ENCODE measurements at places on chromosomes 13 and 19.
A peak's percentile ranks its signal among the peaks of the same experiment; 100 is the strongest.

GRCh38 chr13:33554919-33555791, 262.8 kb upstream of the RFC3 start:
- H3K36me3 ChIP-seq: no peaks in the 10 kb centered on the region
- H3K4me1 ChIP-seq: peaks cover 4% of the 10 kb centered on the region
- H3K27ac ChIP-seq: peak overlapping the region; percentile 34
- no peaks in the 10 kb centered on the region for H3K27me3 ChIP-seq
- DNase-seq: no peak

GRCh38 chr19:51480590-51480989, 2.3 kb downstream of the CEACAM18 start:
- no peak overlapping the region for H3K4me3 ChIP-seq
- no peaks in the 10 kb centered on the region for H3K4me1 ChIP-seq
- H3K27ac ChIP-seq: no peak overlapping the region
- no peaks in the 10 kb centered on the region for H3K27me3 ChIP-seq
- H3K36me3 ChIP-seq: no peaks in the 10 kb centered on the region

DNA sequence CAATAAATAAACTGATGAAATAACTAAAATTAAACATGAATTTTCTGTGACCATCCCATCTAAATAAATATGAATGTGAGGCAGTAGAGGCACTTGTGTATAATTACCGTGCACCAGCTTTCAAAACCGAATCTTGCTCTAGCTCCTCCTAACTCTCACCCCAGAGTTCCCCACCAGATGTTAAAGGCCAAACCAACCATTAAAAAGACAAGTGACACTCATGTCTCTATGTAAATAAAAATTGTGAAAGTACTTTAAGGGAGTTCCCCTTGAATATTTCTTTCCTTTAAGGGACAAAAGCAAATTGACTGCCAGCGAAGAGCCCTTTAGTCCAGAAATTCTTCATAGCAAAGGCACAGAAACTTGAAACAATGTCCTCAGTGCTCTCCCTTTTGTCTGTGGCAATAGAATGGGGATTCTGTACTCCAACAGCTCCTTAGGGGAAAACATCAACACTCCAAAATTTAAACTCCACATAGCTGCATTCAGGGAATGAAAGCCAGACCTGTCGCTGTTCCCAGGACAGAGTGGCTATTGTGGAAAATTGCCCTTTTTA, 101.7 kb upstream of the SOX21 start:
- H3K4me3 ChIP-seq: no peak overlapping the region
- H3K27me3 ChIP-seq: no peaks in the 10 kb centered on the region
- no peaks in the 10 kb centered on the region for H3K4me1 ChIP-seq
- no peak overlapping the region for H3K27ac ChIP-seq
- no peak for DNase-seq

DNA sequence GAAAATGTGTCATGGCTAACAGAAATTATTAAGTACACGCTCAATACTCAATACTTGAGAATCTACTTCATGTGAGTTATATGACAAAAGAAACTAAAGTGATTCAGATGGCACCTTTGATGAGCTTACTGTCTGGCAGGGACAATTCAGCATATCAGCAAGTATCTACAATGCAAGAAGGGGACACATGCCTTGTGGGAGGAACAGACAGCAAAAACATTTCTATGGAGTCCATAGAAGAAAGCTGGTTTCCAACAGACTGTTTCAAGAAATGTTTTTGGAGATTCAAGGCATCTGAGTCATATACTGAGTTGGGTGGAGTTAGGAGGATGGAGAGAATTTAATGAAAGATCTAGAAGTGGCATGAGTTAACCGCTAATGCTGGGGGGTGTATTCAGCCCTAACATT, 54.7 kb downstream of the MBNL2 start:
- H3K4me3 ChIP-seq: no peak overlapping the region
- H3K4me1 ChIP-seq: peaks cover 35% of the 10 kb centered on the region
- H3K27ac ChIP-seq: no peak overlapping the region
- no peaks in the 10 kb centered on the region for H3K27me3 ChIP-seq

DNA sequence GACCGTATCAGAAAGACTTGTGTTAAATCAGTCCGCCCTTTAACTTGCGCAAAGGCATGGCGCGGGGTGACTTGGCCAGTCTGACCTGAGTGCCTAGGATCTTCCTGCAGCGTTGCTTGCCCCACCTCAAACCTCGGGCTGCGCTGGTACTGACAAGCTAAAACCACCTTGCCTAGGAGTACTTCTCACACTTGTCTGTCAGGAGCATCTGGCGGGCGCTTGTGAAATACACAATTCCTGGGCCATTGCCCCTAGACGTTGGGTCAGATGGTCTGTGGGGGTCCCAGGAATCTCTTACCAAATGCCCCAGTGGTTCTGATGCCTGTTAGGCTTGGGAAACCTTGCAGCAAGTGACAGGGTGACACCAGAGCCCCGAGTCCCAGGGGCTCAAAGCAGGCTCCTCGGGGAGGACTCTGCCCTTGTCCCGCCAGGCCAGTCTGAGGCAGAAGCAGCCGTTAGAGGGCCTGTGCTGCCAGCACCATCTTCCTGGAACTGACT, 12.9 kb downstream of the CEBPG start:
- no peaks in the 10 kb centered on the region for H3K27me3 ChIP-seq
- peaks cover 3% of the 10 kb centered on the region for H3K4me1 ChIP-seq
- H3K4me3 ChIP-seq: no peak overlapping the region
- no peak overlapping the region for H3K27ac ChIP-seq
- DNase-seq: no peak

DNA sequence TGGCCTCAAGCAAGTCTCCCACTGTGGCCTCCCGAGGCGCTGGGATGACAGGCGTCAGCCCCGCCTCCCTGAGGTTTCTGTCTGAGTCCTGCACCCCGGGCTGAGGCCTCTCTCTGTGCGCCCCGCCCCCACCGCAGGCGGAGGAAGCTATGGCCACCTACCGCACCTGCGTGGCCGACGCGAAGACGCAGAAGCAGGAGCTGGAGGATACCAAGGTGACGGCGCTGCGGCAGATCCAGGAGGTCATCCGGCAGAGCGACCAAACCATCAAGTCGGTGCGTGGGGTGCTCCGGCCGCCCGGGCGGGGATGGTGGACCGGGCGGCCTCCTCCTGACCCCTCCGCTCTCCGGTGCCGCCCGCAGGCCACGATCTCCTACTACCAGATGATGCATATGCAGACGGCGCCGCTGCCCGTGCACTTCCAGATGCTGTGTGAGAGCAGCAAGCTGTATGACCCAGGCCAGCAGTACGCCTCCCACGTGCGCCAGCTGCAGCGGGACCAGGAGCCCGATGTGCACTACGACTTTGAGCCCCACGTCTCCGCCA, 12.7 kb downstream of the ARHGAP45 start:
- H3K27ac ChIP-seq: no peak overlapping the region
- H3K27me3 ChIP-seq: no peaks in the 10 kb centered on the region
- no peaks in the 10 kb centered on the region for H3K36me3 ChIP-seq
- DNase-seq: no peak

DNA sequence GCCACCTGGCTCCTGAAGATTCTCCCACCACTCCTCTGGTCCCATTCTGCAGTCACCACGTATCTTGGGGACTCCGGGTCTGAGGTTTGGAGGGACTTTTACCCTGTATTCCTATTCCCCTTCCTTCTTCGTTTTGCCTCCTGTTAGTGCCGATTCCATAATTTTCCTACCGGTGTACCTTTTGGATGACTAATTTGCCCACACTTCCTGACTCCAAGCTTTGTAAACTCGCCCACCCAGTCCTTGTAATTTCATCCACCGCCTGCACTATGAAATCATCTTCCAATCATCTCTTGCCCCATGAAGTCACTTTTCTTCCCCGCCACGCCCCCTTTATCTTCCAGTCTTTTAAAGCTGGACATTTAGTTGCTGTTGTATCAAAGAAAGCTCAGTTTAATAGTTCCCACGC, 572 bp downstream of the UCHL3 start:
- peak; percentile 87 for DNase-seq
- no peaks in the 10 kb centered on the region for H3K27me3 ChIP-seq
- peaks cover under 1% of the 10 kb centered on the region for H3K4me1 ChIP-seq
- H3K36me3 ChIP-seq: peaks cover 2% of the 10 kb centered on the region
- peak overlapping the region; percentile 94 for H3K27ac ChIP-seq

Data from IMR-90 (cell line).